ENCODE measurements at places on chromosomes 16 and 17.

GRCh38 chr16:72785886-72786285, 262.0 kb downstream of the ZFHX3 start:
- DNase-seq = no peak

- no peak for DNase-seq
These were observed 49.6 kb downstream of the PSMD12 start for GRCh38 chr17:67316781-67317180.

GRCh38 chr16:89122322-89122851, 28.7 kb downstream of the ACSF3 start:
- no peak for DNase-seq

GRCh38 chr17:17493249-17493985, 2.8 kb downstream of the RASD1 start:
- DNase-seq = no peak

DNA sequence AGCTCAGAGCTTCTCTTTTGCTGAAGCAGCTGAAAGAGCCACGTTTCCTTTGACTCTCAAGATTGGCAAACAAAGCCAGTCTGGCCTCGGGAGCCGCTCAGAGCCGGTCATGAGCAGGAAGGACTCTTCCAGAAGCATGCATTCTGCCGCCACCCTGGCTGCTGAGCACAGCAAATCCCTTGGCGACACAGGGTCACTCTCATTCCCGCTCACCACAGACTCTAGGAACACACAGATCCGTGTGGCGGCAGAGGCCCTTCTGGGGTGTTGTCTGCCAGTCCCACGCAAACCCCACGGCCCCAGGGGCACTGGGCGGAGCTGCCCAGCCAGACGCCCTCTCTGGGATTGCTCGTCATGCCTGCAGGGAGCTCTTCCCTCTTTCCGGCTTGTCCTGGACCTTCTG, 157.0 kb downstream of the C16orf95 start:
- DNase-seq = no peak

DNA sequence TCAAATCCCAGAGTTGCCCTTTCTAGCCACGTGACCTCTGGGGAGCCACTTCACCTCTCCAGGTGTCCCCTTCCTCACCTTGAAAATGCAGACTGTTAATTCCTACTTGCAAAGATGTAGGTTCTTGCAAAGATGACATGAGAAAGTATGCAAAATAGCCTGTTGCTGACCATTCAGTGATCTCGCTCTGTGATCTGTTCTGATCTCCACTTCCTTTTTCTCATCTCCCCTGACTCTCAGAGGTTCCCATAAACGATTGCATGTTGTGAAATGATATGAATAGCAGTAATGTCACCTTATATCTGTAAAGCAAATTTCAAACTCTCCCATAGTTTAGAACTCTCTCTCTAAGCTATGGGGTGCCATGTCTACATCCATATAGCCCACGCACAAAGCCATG, 182.3 kb downstream of the TMEM132E start:
- DNase-seq = no peak

- DNase-seq = no peak
These were observed 4.2 kb downstream of the RNF40 start for GRCh38 chr16:30766206-30766932.

DNA sequence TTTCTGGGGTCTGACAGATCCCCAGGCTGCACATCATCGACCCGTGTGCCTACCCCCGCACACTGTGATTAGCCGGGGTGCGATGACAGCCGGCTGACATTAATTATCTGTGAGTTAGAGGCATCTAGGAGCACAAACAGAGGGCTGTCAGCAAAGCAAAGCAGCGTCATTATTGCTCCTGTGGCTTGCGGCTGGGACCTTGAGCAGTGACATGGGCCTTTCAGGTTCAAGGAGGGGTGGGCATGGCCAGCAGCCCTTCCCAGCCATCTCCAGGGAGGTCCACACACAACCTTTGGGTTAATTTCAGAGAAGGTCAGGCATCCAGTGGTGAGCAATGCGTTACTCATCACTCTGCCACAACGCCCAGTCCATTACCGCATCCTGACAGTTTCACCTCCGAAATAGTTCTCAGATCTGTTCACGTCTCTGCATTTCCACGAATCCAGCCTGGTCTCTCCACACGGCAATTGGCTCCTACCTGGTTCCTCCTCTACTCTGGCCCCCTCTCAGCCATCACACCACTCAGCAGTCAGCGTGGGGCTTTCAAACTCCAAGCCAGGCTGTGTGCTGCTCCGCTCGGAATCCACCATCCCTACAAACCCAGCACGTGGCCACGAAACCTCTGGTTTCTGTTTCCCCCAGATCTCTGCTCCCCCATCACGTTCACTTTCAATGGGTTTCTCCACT, 249.7 kb upstream of the C16orf82 start:
- no peak for DNase-seq

DNA sequence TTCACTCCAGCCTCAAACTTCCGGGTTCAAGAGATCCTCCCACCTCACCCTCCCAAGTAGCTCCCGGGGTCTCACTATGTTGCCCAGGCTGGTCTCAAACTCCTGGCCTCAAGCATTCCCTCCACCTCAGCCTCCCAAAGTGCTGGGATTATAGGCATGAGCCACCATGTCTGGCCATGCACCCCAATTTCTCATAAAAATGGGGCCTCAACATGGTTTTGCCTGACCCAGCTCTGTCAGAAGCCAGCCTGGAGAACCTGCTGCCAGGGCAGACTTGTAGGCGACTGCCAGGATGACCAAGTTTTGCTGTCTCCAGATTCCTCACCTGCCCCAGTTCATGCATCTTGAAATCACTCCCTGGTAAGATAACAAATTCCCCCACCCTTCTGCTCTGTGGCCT, 82.9 kb downstream of the AIPL1 start:
- DNase-seq = no peak

DNA sequence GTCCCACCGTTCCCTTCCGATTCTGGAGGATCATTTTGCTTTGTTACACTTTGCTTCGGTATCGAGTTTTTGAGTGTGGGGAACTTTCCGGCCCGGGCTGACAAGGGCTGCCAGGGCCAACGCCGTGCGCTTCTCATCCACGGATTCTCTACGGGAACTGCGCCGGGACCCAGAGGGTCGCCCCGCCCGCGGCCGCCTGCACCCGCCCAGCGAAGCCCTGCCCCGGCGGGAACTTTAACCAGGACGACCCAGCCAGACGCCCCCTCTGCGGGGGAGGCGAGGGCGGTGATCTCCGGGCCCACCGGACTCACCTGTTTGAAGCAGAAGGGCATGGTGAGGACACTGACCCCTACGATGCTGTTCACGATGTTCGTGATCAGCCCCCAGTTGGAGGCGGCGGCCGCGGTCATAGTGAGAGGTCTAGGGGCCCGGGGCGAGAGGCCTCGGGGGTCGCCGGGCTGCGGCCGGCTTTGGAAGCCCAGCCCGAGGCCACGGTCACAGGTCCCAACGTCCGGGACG, 536 bp downstream of the SLC38A10 start:
- DNase-seq = no peak

GRCh38 chr17:81527591-81528383, at the start of gene FSCN2:
TSS of gene FSCN2 (plus strand) at chr17:81528377. CDS start at chr17:81528532, 155 bp downstream.
- no peak for DNase-seq

DNA sequence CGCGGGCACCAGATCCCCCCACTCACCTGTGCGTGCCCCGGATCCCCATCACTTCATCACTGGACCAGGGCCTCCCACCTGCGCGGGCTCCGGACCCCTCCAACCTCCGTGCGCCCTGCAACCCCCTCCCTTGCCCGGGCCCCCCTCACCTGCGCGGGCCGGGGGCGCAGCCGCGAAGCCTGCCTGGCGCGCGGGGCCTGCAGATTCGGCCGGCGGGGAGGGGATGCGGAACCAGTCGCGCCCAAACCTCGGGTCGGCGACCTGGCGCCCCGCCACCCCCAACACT, 202 bp downstream of the CEP131 start:
- DNase-seq = no peak

DNA sequence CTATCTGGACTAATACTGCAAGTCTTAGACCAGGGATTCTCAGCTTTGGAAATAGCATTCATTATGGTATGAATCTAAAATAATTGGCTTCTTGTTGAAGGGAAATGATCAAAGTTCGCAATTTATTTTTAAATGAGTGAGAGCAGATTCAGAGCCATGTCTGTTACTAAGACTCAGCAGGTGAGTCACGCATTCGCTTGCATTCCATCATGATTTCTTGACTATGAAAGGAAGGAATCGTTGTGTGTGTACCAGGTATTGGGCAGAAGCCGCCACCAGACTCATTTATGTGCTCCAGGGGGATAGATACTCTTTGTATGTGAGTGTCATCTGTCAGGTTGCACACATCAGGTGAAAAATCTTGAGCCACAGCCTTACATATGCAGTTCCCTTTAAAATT, 10.8 kb downstream of the GSG1L2 start:
- DNase-seq = no peak

DNA sequence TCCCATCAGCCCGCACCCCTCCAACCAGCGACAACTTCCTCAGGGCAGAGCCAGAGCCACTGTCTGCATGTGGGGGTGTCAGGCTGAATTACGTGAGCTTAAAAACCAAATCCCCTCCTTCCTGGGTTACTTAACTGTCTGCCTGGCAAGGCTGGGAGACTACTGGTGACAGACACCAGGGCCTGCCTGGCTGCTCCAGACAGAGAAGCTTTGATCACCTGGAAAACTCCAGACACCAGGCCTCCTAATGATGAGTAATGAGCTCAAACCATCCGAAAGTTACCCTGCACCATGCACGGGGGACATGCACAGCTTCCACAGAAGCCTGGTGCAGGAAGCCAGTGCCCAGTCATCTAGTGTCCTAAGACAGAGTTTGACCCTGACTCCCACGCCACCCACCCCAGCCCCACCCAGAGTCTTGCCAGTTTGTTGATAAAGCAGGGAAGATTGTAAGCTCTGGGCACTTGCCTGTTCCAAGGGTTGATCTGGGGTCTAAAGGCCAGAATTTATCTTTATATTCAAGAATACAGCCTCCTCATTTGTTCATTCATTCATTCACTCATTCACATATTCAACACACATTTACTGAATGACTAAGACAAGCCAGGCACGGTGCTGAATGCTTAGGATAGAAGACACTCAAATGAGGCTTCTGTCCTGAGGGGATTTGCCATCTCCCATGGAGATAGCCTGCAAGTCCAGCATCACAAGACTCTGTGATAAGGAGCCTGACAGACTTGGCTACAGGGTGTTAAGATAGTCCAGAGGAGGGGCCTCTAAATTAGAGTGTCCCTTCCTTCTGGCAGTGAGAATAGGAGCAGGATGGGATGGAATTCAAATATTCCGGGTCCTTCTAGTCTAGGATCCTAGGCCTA, 7.2 kb upstream of the CCDC182 start:
- no peak for DNase-seq

DNA sequence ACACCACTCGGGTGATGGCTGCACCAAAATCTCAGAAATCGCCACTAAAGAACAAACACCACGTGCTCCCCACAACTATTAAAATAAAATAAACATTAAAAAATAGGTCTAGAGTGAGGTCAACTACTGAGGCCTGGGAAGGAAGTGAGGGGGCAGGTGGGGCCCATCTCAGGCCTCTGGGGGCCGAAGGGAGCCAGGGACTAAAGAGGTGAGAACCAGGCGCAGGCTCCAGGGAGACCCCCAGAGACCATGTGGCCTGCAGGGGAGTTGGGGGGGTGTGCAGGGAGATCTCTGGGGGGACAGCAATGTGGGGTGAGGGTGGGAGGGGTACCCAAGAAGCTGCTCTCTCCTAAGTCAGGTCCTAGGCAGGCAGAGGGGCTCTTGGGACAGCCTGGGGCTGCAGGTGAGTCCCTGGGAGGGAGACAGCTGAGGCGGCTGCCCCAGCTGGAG, 111.3 kb upstream of the SMURF2 start:
- no peak for DNase-seq

GRCh38 chr16:81814751-81815428, 35.8 kb downstream of the PLCG2 start:
- DNase-seq = no peak

DNA sequence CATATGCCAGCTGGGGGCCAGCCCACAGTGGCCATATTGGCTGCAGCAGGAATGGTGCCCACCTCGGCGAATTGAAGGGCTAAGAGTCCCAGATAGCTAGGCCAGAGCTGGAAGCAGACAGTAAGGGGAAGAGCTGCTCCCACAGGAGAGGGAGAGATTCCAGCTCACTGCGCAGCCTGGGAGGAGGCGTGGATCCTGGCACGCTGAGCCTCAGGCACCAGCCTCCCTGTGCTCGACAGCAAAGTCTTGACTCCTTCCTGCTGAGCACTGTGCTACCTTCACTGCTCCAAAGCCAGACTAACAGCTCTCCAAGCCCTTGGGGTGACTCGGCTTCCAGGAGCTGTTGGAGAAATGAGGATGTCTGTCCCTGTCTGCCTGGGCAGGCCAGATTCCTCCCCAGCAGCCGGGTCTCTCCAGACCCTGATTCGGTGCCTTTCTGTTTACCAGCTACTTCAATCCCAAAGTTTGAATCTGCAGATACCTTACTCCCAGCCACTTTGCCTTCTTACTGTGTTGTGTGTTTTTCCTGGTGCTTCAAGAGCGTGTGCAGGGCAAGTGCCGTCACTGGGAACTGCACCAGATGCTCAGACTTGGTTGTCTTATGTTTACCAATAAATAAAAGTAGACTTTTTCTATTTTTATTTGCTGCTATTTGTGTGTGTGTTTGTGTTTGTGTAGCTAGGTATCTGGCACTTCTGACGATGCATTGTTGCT, 9.1 kb downstream of the CBX2 start:
- no peak for DNase-seq

- no peak for DNase-seq
These were observed 21.4 kb downstream of the CDRT4 start for GRCh38 chr17:15446036-15446435.

All from GM12864 (cell line).